Stimulated activated CD8-positive, alpha-beta memory T cell treated with anti-CD3 and anti-CD28 coated beads, Interleukin-12 subunit alpha, Interleukin-12 subunit beta, amount 100 ng/mL, for 1 hour (primary cell): ENCODE measurements at places on chromosomes 3 and 15.

DNA sequence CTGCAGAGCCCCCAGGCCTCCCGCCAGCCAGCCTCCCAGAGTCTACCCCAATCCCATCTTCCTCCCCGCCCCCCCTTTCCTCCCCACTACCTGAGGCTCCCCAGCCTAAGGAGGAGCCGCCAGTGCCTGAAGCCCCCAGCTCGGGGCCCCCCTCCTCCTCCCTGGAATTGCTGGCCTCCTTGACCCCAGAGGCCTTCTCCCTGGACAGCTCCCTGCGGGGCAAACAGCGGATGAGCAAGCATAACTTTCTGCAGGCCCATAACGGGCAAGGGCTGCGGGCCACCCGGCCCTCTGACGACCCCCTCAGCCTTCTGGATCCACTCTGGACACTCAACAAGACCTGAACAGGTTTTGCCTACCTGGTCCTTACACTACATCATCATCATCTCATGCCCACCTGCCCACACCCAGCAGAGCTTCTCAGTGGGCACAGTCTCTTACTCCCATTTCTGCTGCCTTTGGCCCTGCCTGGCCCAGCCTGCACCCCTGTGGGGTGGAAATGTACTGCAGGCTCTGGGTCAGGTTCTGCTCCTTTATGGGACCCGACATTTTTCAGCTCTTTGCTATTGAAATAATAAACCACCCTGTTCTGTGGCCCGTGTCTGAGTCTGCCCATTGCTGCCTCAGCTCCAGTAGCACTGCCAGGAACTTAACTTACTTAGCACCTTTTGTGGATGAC is 32.2 kb downstream of the PTPN23 start:
- DNase-seq: no peak

DNA sequence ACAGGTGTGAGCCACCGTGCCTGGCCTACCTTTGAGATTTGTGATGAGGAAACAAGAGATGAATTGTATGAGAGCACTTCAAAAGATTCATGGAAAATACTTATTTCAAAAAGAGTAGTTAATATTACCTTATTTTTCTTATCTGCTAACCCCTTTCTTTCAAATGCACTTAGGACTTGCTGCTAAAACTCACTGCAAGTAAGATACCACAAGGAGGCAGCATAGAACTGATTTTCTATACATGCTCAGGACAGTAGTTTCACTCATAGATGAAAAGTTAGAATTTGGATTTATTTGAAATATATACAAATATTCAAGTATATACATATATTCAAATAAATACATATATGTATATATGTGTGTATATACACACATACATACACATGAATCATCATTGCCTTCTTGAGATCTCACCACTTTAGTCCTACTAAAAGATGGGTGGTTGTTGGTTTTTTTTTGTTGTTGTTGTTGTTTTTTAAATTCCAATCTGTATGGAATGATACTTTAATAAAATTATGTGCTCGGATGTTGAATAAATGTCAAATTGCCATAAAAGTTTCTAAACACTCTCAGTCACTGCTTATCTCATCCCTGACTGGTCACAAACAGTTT is 2.4 kb downstream of the CCNDBP1 start:
- DNase-seq: no peak

GRCh38 chr3:87191641-87192040 is 35.5 kb upstream of the CHMP2B start:
- DNase-seq: no peak

GRCh38 chr15:60379525-60380274 is 18.1 kb downstream of the ANXA2 start:
- no peak for DNase-seq

DNA sequence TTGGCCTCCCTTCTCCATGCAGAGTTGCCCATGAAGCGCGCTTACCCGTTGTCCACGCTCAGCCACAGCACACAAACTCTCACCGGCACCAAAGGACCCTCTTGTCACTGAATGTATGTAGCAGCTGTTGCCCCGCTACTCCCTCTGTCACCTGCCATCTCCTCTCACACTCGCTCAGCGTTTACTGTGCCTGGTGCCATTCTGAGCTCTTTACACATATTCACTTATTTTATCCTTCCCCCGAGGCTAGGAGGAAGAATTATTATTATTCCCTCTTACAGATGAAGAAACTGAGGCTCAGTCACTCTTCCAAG is 41.7 kb upstream of the PRR23E start:
- DNase-seq: no peak

DNA sequence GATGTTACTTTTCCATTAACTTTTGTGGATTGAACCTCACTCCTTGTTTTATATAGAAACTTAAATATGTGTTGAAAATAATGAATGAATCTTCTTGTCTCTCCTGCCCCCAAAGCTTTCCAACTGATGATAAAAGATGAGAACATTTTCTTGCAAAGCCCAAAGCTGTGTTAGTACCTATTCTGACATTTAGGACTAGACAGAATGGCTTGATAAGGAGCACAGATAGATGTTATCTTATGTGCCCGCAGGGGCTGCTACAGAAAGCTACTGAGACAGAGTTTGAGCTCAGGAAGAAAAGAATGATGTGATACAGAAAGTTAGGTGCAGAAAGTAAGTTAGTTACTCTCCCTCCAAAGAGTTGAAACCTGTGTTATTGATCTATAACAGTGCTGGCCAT is 109.4 kb upstream of the ATP11B start:
- no peak for DNase-seq

GRCh38 chr3:25585361-25586166 is 79.1 kb downstream of the TOP2B start:
- DNase-seq: no peak

GRCh38 chr3:109874896-109875708 is 537.8 kb upstream of the DPPA4 start:
- DNase-seq: no peak

- DNase-seq: no peak
These were observed 14.6 kb upstream of the MECOM start for GRCh38 chr3:169678122-169678521.

DNA sequence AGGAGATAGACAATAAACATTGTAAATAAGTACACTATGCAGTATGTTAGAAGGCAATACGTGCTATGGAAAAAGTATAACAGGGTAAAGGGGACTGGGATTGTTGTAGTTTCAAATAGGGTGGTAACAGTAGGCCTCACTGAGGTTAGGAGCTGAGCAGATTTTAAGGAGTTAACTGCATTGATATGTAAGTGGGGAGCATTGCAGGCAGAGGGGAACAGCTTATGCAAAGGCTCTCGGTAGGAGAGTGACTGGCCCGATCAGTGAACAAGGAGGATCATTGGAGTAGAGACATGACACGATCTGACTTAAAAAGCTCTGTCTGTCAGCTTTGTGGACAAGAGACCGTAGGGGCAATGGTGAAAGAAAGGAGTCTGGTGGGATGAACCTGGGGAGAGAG is 46.8 kb downstream of the PCCB start:
- DNase-seq: no peak

DNA sequence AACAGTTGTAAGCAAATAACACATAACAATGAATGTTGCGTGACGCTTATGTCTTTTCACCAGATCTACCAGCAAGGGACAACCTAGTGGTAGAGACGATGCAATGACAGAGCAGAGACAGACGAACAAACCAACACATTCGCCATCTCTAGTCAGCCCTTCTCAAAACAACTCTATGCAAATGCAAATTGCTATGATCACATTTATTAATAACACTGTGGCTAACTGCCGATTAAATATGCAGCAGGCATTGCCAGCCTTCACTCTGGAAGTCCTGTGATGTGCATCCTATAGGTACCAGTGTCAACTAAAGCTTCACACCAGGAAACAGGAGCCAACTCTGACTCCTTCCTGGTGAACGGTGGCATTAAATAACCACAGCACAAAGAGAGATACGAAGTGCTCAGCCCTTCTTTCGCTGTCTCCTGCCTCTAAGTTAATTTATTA is 94.2 kb downstream of the FOXP1 start:
- no peak for DNase-seq
